ENCODE measurements at places on chromosomes 6 and 20.

GRCh38 chr6:159972506-159973268, 3.8 kb downstream of the IGF2R start:
- DNase-seq: no peak

DNA sequence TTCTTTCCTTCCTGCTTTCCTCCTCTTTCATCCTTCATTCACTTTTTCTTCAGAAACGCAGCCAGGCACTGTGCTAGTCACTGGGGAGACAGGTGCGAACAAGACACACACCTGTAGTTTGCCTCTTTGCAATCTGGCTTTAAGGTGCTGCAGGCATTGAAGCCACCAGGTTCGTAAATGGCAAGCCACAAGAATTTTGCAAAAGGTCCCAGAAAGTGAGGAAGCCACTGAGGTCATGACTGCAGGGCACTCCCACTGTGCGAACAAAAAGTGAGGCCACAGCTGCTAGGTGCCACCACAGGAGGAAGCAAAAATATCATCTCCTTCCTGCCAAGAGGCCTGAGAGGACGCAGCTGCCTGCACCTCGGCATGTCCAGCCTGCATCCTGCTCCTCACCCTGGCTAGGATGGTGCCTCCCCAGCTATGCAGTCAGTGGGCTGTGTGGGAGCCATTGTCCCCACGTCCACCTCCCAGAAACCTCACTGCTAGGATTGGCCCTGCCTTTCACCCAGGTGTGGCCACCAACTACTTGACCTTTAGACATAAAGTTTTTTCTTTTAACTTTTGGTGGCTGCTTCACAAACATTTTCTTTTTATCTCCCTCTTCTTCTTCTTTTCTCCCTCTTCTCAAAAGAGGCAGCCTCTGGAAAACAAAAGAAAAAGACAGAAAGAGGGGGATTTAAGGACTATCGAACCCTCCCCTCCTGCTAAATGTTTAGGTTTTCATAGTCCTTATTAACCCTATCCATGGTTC, 230.8 kb downstream of the BCAS1 start:
- peak; percentile 40 for DNase-seq

GRCh38 chr6:29502597-29502996, 14.8 kb upstream of the MAS1L start:
- DNase-seq: no peak

- no peak for DNase-seq
Measured at GRCh38 chr20:60627751-60628565, 624.1 kb upstream of the CDH4 start.

DNA sequence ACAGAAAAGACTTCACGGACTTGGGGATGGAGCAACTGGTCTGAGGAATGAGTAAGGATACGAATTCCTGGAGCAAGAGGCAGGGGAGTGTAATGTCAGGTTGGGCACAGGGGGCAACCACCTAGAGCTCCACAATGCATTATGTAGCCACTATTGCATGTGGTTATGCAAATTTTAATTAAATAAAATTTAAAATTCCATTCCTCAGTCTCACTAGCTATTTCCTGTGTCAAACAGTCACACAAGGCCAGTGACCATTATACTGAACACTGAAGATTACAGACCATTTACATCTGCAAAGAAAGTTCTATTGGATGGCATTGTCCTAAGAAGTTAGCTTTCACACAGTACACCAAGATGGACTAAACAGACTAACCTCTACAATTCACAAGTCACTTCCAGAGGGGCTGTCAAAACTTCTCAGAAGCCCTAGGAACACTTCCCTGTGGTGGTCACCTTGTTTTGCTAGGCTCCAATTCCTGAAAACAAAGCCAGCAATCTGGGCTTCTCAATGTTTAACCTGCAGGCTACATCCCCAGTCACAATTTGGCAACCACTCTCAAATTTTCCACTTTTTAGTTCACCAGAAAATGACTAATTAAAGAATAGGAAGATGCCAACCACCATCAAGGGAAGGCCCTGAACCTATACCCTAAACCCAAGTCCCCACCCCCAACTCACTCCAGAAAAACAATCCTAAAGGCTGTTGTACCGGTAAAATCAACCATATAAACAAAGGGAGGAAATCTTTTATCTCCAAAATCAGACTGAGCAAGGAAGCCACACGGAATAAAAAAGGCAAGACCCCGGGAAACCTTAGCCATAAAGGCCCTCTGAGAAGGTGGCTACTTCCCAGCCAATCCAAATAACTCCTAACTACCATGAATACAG, 34.2 kb upstream of the C20orf203 start:
- no peak for DNase-seq

- DNase-seq: no peak
Measured at GRCh38 chr20:62691487-62691886, 17.1 kb upstream of the NTSR1 start.

DNA sequence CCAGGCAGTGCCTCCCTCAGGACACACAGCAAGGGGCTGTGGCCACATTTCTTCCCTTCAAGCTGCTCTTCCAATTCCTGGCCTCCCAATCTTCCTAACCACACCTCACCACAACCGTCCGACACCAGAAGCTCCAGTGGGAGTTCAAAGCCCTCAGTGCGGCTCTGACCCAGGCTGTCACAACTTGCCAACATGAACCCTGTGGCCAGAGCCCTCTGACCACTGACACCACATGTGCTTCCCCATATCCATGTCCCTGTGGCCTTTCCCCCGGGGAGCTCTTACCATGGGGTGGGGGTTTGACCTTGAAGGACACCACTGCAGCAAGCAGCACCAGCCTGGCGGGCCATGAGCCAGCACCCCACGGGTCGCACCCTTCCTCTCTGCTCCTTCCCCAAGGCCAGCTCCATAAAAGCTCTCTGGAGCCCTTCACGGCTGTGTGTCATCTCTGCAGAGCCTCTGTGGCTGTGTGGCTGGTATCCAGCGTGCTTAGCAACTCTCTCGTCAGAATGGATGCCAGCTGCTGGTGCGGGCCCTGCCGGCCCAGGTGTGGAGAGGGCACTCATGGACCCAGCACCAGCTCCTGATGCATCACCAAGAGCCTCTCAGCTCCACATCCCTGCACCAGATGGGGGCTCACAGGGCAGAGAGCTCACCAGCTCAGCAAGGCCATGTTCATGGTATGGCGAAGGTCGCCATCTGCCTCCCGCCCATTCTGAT, 106.1 kb downstream of the PSMB1 start:
- DNase-seq: no peak

DNA sequence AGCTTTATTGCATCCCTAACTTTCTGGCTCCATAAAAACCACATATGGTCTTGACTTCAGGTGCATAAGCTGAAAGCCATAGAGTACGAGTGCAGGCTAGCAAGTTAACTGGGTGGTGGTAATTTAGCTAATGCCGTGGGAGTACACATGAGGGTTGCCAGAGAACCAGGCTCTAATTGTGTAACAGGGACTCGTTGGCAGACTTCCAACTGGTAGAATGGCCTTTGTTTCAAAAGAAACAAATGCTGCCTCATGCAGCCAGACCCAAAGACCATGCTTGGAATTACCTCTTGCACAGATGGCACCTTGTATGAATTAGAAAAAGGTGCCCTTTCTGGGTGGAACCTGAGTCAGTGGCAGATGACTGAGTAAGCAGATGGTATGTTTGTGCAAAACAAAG, 73.2 kb downstream of the LY86 start:
- no peak for DNase-seq
